ENCODE measurements at places on chromosomes 2 and 18.

GRCh38 chr2:187552828-187553681 lies 1.2 kb downstream of the TFPI start:
- DNase-seq = no peak

GRCh38 chr2:16615246-16615645 lies 50.4 kb downstream of the CYRIA start:
- DNase-seq = no peak

DNA sequence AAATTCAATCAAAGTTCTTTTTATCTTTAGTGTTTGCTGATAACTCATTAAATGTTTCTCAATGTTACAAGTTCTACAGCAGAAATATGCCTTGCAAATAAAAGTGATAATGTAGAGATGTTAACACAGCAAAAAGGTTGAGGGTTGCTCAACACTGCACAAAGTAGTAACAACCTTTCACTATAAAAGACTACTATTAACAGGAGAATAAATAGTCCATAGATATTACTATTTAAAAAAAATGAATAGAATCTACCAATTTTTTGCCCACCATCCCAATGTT lies 378.1 kb downstream of the RBM43 start:
- DNase-seq = no peak

DNA sequence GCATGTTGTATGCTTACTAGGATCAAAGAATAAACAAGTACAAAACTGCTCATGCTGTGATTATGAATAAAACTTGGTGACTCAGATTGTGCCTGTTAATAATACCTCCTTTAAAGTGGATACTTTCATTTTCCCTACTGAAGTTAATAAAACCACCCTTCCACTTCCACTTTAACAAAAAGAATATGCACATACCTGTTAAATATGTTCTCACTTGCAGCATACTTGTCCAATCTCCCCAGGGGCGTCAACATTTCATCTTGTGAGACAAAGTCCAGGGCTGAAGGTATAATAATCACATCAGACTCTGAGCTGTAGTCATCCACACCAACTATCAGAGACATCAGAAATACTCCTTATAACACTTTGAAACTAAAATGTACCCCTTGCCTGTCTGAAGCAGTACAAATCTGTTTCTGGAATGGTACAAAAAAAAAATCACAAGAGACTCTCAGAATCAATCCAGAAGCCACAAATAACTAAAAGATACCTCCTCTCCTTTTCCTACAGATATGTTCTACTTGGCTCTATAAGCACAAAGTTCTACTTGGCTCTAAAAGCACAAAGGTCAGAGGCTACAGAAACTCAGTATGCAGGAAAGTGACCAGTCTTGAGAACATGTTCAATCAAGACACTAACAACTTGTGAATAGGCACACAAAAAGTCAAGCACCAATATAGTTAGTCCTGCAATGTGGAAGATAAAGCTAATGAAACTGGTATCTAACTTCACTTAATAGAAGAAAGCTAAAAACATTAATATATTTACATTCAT lies 19.3 kb downstream of the PPP4R1 start:
- DNase-seq = no peak

DNA sequence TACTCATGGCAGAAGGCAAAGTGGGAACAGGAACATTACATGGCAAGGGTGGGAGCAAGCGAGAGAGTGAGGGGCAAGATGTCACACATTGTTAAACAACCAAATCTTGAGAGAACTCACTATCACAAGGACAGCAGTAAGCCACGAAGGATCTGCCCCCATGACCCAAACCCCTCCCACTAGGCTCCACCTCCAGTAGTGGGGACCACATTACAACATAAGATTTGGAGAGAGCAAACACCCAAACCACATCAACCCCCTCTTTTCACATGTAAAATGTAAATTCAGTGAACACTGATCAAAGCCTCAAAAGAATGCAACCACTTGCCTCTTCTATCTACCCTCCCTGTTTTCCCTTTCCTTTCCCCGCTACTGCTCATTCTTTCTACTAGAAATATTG lies 43.6 kb upstream of the TNP1 start:
- no peak for DNase-seq

DNA sequence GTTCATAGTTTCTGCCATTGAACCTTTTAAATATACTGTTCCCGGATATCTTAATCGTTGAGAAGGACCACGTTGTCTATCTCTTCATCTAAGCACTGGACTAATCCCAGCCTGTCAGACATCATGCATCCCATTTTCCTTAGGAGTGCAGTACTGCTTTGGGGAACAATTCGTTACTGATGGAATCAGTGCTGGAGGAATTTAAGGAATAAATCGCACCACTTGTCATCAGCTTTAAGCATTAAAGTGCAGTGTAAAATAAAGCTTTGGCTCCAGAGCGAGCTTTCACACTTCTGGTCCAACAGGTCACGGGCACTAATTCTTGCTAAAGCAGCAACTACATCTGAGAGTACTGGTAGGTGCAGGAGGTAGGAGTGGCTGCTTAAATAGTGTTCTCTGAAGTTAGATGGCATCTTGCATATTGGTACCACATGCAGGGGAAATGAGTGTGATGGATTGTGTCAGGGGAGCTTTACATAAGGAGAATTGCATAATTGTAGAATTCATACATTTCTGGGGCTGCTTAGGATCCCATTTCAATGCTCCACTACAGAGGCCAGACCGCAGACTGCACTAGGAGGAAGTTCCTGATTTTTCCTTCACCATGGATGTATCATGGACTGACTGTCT lies 105.7 kb upstream of the RASGRP3 start:
- DNase-seq = no peak

GRCh38 chr2:64750817-64751285 lies 97.1 kb upstream of the SERTAD2 start:
- DNase-seq = peak; percentile 97

GRCh38 chr2:134738141-134738870 lies 19.5 kb upstream of the TMEM163 start:
- no peak for DNase-seq

DNA sequence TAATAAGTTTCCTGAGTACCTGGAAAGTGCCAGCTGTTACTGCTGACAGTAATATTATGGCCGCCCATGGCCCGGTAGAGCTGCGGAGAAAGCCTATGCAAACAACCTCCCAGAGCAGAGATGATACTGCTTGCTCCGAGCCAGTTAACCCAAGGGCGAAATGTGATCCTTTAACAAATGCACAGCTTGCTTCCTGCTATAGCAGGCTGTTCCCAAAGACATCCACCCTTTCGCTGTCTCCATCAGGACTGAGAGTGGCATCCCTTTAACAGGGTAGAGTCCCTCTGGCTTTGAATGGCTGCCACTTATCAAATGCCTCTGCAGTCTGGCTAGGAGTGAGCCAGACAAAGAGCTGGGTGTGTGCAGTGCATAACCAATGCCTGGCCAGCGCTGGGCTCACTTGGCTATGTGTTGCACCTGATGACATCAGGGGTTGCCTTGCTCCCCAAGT lies 69.7 kb upstream of the DAPL1 start:
- DNase-seq = no peak

DNA sequence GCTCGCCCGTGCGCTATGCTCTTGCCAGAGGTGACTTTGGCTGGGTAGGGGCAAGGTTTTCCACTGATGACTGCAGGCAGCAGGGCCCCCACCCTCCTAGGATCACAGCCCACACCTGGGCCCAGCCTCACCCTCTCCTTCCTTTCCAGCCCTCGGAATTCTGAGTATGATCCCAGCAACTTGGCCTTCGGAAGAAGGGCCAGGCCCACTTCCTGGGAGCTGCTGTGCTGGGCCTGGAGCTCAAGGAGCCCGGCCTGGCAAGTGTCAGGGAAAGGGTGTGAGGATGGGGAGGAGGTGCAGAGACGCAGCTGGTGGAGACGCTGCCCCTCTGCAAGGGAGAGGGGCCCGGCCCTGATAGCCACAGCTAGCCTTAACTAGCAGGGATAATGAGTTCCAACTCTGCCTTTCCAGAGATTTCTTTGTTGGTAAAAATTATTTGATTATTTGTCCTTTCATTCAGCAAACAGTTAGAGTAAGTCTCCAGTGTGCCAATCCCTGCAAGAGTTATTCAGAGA lies 1.7 kb upstream of the CNDP1 start:
- no peak for DNase-seq

DNA sequence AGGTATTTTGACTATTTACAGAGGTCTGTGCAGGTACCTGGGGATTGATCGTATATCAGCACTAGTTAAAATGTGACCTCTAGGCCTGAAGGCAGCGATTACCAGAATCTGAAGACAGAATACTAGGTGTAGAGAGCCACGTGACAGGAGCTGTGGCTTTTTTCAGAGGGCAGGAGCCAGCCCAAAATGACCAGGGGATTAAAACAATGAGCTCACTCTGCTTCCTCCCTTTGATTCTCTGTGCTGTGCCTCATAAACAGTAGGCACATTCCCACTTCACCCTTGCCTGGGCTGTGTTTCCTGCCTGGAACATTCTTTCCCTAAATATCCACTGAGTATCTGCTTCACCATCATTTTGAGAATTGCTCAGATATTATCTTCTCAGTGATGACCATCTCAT lies 15.2 kb downstream of the ITGAV start:
- no peak for DNase-seq

GRCh38 chr18:6997808-6998207 lies 119.8 kb downstream of the LAMA1 start:
- no peak for DNase-seq

GRCh38 chr2:188884517-188884916 lies 89.7 kb upstream of the COL3A1 start:
- no peak for DNase-seq

DNA sequence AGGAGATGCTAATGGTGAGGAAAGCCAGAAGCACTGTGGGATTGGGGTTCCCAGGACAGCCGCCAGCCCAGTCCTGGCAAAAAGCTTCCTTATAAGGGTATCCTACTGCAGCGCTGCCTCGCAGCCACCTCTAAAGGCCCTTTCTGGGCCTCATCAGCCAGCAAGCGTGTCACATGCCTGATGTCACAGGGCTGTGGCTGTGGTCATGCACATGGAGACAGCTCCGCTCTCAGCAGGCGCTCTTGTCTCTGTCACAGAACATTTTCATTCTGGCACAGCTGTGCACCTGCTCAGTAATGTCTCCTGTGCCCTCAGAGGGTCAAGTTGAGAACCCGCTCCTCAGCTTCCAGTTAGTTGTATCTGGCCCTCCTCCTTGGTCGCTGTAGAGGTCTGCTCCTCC lies 17.7 kb upstream of the MAL start:
- DNase-seq = no peak

- DNase-seq = no peak
These were observed 140.5 kb downstream of the LRP2 start for GRCh38 chr2:169221745-169222369.

GRCh38 chr18:57741273-57741672 lies 61.8 kb downstream of the ATP8B1 start:
- no peak for DNase-seq

DNA sequence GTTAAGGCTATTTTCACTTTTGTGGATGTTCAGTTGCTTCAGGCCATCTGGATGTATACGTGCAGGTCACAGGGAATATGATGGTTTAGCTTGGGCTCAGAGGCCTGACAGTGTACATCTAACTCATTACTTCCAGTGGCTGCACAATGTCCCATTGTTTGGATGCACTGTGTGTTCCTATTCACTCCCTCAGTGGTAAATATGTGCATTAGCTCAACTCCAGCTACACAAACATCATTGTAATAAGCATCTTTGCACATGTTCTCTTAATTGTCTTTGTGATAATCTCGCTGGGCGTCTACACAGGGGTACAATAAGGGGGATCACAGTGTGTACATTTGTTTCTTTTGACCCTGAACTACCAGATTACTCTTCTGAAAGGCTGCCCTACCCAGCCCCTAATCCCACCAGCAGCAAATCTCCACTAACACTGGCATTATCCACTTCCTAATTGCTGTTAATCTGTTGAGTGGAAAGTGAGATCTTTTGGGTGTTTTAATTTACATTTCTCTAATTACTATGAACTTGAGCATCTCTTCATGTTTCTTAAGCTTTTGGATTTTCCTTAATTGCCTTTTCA lies 56.1 kb upstream of the POLE4 start:
- no peak for DNase-seq

DNA sequence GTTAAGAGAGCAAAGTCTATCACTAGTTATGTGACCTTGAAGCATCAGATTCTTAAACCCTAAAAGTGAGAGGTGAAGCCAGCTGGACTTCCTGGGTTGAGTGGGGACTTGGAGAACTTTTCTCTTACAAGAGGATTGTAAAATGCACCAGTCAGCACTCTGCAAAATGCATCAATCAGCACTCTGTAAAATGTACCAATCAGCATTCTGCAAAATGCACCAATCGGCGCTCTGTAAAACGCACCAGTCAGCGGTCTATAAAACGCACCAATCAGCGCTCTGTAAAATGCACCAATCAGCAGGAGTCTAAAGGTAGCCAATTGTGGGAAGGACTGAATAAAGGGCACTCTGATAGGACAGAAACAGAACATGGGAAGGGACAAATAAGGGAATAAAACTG lies 291.6 kb upstream of the FAM98A start:
- no peak for DNase-seq

GRCh38 chr2:9102861-9103662 lies 99.6 kb upstream of the MBOAT2 start:
- DNase-seq = no peak

GRCh38 chr2:140064243-140064642 lies 1284.1 kb upstream of the NXPH2 start:
- DNase-seq = no peak

- no peak for DNase-seq
These were observed 135.0 kb downstream of the IRS1 start for GRCh38 chr2:226664661-226665060.

DNA sequence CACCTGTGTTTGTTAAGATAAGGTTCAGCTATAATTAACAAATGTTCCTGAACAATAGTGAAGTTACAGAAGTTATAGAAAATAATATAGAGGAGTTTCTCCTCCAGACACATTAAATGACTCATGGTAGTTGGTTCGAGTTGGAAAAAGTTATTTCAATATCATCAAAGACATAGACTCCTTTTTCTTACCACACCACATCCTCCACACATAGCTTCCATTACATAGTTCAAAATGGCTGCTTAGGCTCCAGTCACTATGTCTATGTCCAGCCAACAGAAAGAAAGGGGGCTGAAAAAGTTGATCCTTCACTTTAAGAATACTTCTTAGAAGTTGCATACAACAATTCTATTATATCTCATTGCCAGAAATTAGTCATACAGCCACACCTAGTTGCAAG lies 50.7 kb downstream of the DYNAP start:
- DNase-seq = no peak

DNA sequence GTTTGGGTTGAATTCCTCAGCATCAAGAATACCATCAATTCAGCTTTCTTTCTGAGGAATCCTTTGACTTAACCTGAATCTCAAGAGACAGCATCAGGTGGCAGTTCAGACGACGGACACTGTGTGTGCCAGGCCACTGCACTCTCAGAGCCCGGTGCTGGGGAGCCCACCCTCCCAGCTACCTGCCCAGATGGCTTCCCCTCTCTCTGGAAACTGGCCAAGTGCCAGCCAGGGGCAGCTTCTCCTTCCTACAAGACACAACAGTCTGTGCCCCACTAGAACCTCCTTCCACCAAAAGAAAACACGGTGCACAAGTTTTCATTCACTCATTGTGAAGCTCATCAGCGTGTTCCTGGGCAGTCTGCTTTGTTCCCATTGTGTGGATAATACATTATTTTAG lies 28.5 kb downstream of the MAL start:
- DNase-seq = no peak

GRCh38 chr2:73830871-73831401 lies 2.2 kb downstream of the STAMBP start:
- no peak for DNase-seq

GRCh38 chr2:5367321-5367720 lies 324.9 kb upstream of the SOX11 start:
- DNase-seq = no peak

- DNase-seq = peak; percentile 60
These were observed at the start of gene ACAA2 for GRCh38 chr18:49813319-49814146. ACAA2 (minus strand) TSS chr18:49813533; CDS start chr18:49813484, 49 bp downstream.

- no peak for DNase-seq
These were observed 192.5 kb upstream of the RGPD4 start for GRCh38 chr2:107634172-107634571.

All from CD4-positive, alpha-beta T cell (primary cell).